ENCODE measurements at places on chromosomes 5 and 9.
A peak's percentile ranks its signal among the peaks of the same experiment; 100 is the strongest.

DNA sequence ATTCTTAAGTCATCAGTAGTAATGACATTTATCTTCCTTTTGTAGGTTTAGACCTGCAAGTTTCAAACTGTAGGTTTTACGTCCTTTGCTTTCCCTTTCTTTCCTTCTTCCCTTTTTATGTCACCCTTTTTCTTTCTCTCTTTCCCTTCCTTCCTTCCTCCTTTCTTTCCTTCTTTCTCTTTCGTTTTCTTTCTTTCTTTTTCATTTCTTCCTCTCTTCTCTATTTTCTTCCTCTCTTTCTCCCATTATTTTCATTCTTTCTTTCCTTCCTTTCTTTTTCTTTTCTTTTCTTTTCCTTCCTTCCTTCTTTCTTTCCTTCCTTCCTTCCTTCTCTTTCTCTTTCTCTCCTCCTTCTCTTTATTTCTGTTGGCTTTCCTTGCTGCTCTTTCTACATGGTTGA, 59.9 kb downstream of the WDR36 start:
- DNase-seq: no peak

DNA sequence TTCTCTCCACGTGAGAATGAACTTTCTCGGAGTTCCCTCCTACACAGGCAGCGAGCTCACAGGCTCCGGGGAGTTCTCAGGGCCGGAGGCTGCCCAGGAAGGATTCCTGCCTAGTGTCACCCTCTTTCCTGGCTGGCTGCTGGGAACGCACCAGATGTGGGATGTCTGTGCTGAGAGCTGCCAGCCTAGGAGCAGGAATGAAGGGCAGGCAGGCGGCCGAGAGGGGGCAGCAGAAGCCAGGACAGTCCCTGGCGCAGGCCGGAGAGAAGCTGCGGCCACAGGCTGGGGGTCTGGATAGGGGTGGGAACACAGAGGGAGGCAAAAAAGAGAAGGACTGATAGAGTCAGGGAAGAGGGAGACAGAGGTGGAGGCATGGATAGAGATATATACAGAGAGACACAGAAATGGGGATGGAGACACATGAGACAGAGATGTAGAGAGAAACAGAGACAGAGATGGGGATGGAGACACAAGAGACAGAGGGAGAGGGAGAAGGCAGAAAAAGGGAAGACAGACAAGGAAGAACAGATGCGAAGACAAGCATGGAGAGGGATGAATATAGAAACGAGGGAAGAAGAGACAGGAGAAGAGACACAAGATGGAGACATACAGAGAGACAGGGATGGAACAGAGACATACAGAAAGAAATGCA, 25.3 kb upstream of the ENHO start:
- peak; percentile 57 for DNase-seq

- DNase-seq: no peak
These were observed 117.8 kb downstream of the ERCC6L2 start for GRCh38 chr9:95993337-95993736.

DNA sequence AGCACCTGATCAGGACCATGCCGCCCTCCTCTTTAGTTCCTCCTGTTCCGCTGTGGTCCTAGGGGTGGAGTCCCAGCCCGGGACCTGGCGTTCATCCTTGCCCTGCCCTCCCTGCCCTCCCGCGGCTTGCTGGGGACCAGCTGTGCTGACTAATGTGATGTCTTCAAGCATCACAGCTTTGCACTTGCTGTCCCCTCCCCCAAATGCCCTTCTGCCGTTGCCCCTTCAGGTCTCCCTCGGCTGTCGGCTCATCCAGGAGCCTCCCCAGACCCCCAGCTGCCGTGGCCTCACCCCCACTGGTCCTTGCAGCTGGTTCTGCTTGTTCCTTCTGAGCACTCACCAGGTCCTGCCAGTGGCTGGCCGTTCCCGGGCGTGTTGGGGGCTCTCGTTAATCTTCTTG, 19.9 kb downstream of the RXRA start:
- no peak for DNase-seq

GRCh38 chr9:123395276-123395688, 39.3 kb downstream of the CRB2 start:
- DNase-seq: no peak

DNA sequence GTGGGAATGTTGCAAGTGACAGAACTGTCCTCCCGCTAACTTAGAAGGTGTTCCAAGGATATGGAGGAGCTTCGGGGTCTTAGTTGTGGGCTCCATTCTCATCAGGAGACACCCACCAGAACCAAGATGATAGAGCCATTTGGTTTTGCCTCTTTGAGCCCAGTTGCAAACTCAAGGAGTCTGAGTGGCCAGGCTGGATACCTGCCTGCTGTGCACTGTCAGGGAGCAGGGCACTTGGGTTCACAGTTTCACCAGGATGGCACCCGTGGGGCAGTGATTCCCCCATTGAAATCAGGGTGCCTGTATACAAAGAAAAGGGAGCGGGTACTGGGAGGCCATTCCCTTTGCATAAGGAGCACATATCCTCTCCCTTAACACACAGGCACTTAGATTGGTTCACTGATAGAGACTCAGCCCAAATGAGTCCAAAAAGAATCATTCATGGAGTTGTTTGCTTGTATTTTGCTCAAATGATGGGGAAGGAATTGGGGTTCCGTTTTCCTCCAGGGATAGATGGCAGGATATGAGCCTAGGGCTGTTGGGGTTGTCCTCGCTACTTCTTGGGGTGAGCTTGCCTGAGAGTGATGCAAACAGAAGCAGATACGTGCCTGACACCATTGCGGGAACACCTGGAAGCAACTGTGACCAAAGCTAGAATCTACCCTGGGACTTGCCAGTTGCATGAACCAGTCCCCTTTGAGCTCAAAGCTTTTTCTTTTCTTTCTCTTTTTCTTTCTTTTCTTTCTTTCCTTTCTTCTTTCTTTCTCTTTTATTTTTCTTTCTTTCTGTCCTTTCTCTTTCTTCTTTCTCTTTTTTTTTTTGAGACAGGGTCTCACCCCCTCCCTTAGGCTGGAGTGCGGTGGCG, 1.3 kb upstream of the PRR7 start:
- no peak for DNase-seq

DNA sequence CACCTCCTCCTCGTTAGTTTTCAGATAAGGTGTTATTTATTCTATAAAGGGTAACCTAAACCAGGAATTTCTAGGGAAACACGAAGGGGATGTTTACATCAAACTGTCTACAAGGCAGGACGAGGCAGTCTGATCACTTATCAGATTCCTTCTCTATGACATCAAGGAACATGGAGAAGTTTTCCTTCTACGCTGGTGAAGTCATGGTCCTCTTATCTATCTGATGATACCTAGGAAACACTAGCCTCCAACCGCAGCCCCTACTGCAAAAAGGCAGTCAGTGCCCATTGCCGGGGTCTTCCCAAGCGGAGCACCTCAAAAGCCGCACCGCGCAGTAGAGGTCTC, 1.5 kb downstream of the MPDZ start:
- no peak for DNase-seq
